Gastroesophageal sphincter (tissue), 4 donors: ENCODE measurements at places on chromosomes 2 and 18.

- no peaks in the 10 kb centered on the region for H3K36me3 ChIP-seq
- peaks cover 22% of the 10 kb centered on the region for H3K27me3 ChIP-seq
- ATAC-seq, result no peak
- H3K4me3 ChIP-seq, result no peak overlapping the region
- no peak overlapping the region for H3K27ac ChIP-seq
Observed at GRCh38 chr2:222017252-222017850, 281.4 kb downstream of the PAX3 start.

DNA sequence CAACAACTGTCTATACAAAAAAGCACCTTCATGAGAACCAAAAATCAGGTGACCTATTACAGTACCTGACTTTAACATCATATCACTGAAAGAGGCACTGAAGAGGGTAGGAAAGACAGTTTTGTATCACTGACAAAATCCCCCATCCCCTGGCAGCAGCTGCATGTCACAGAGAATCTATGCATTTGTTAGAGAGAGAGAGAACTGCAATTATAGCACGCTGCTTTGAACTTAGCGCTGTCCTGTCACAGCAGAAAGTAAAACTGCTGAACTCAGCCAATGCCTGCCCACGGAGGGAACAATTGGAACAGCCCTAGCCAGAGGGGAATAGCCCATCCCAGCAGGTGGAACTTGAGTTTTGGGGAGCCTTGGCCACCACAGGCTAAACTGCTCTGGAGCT is 75.1 kb upstream of the NOL4 start:
- H3K36me3 ChIP-seq, result no peaks in the 10 kb centered on the region
- H3K27ac ChIP-seq, result no peak overlapping the region
- no peaks in the 10 kb centered on the region for H3K27me3 ChIP-seq
- H3K4me3 ChIP-seq, result no peak overlapping the region
- no peak for ATAC-seq
- no peaks in the 10 kb centered on the region for H3K4me1 ChIP-seq

DNA sequence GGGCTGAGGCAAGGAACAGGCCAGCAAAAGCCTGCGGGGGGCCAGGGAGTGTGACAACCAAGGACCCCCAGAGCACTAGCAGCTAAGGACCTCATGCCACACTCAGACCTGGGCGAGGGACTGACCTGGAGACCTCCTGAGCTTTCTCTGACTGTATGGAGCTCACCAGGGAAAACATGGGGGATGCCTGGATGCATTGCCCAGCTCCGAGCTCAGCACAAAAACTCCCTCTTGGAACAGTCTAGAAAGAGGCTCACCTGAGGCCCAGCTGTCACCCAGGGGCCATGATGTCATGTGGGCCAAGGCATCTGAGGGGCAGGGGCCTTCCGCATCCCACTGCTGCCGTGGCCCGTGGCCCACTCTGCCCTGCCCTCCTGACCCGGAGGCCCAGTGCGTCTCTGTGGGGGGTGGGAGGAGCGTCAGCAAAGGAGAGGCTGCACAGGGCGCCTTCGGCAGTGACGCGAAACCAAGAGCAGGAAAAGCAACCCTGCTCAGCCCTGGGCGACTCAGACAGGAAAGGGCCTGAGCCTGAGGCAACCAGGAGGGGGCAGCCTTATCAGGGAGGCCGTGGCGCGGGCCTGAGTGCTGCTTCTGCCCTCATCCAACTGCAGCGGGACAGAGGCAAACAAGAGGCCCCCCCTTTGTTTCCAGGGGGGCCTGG is 57.3 kb upstream of the ALPP start:
- H3K27me3 ChIP-seq, result no peaks in the 10 kb centered on the region
- H3K27ac ChIP-seq, result no peak overlapping the region
- no peaks in the 10 kb centered on the region for H3K4me1 ChIP-seq
- H3K36me3 ChIP-seq, result no peaks in the 10 kb centered on the region
- no peak overlapping the region for H3K4me3 ChIP-seq

GRCh38 chr2:32284321-32284720 is 6.6 kb downstream of the YIPF4 start:
- peaks cover 13% of the 10 kb centered on the region for H3K4me1 ChIP-seq
- no peaks in the 10 kb centered on the region for H3K27me3 ChIP-seq
- H3K36me3 ChIP-seq, result no peaks in the 10 kb centered on the region
- no peak for ATAC-seq

DNA sequence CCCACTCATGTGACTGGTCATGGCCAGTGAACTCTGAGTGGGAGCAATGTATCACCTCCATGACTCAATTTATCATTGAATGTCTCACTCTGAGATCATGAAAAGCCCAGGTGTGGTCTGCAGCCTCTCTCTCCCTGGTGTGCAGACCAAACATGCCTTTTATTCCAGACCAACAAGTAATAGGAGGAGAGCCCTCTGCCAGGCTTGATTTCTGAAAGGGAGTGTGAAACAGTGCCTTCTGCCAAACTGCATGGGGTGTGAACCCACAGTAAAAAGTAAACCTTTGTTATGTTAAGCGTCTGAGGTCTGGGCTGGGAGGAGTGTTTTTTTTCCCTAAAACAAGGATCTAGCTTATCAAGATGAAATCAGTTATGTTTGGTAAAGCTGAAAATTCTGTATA is 601.2 kb downstream of the ADCYAP1 start:
- H3K36me3 ChIP-seq, result no peaks in the 10 kb centered on the region
- no peaks in the 10 kb centered on the region for H3K4me1 ChIP-seq
- no peak overlapping the region for H3K4me3 ChIP-seq
- ATAC-seq, result no peak
- H3K27me3 ChIP-seq, result peaks cover 5% of the 10 kb centered on the region
- H3K27ac ChIP-seq, result no peak overlapping the region

DNA sequence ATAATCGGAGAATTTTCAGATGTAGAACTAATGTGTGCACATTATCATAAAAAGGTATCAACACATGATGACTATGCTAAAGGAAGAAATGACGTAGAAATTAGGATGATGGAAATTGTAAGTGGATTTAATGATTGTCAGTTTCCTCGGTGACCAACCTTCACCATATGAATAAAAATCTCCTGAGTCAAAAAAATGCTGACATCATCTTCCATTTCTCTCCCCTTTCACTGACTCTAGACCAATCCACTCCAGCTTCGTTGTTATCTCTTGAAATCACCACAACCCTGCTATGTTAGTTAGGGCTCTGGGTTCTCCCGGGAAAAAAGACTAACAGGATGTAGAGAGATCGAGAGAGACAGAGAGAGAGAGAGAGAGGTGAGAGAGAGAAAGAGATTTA is 204.8 kb upstream of the KYNU start:
- no peak for ATAC-seq
- no peak overlapping the region for H3K27ac ChIP-seq
- no peak overlapping the region for H3K4me3 ChIP-seq
- H3K27me3 ChIP-seq, result no peaks in the 10 kb centered on the region
- H3K4me1 ChIP-seq, result no peaks in the 10 kb centered on the region

- no peak overlapping the region for H3K27ac ChIP-seq
- ATAC-seq, result no peak
- no peaks in the 10 kb centered on the region for H3K27me3 ChIP-seq
- H3K36me3 ChIP-seq, result no peaks in the 10 kb centered on the region
- H3K4me1 ChIP-seq, result no peaks in the 10 kb centered on the region
Observed at GRCh38 chr2:191481305-191482070, 196.4 kb upstream of the NABP1 start.
